Substantia nigra (tissue), 51 donors: ENCODE measurements at places on chromosomes 7 and 10.
A peak's percentile ranks its signal among the peaks of the same experiment; 100 is the strongest.

GRCh38 chr10:88392222-88392621 lies 190.9 kb downstream of the RNLS start:
- DNase-seq: no peak

- no peak for DNase-seq
Measured at GRCh38 chr10:128540128-128540762, 414.0 kb upstream of the MKI67 start.

GRCh38 chr7:46752881-46753366 lies 829.0 kb downstream of the TNS3 start:
- no peak for DNase-seq

DNA sequence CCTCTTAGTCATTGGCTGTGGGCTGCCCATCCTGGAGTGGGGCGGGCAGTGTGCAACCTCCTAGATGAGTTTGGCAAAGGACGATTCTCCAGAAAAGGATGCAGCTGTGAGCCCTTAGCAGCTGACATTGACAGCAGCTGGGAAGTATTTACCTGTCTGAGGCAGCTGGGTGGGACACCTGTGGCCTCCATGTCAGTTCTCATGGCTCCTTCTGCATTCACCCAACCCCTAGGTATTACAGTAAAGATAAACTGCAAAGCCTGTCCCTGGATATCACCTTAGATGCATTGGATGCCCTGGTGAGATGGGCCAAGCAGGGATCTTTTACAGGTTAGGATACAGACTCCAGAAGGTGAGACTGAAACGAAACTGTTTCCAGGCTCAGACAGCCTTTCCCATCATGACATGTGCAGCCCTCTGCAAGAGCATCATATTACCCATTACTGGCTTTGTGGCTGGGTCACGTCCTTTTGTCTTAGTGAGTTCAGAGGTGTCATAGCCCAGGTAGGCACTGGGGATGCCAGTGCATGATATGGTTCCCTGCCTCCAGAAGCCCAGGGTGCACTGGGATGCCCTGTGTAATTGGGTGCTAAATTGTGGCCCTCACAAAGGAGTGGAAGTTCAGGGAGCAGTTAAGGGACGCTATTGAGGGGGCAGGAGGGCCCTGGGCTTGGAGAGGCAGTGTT lies 28.9 kb downstream of the MINDY4 start:
- DNase-seq: no peak

GRCh38 chr10:17548162-17548561 lies 69.0 kb downstream of the HACD1 start:
- no peak for DNase-seq

DNA sequence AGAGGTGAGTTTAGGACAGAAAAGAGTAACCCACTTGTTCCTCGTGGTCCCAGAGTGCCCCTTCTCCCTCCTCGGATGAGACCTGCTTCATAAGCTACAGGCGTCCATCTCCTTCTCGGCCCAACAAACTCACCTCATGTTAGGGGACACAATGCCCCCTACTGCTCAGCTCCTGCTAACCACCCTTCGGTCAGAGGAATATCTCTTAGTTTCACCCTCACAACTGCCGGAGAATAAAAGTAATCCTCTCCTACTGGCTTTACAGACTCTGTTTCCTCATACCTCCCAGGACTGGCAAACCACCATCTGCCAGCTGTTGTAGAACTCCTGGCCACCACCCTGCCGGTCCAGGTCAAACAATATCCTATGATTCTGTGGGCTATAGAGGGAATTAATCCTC lies 3.2 kb downstream of the AKR1B15 start:
- no peak for DNase-seq

DNA sequence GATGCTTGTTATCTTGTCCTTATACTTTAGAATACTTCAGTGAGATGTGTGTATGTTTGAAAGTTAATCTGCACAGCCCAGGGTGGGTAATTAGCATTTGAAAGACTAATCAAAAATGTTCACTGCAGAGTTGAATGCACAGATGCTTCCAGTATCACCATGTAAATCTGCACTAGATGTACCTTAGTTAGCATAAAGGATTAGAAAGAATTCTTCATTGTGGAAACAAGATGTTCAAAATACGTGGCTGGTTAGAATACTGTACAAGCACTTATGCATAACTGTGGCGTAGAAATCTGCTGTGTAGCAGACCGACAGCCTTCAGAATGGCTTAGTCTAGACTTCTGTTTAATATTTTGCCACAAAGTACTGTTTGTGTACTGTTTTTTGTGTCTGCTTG lies 2.2 kb upstream of the TMEM168 start:
- DNase-seq: no peak

GRCh38 chr7:148997497-148997896 lies 30.8 kb downstream of the PDIA4 start:
- DNase-seq: no peak

GRCh38 chr7:31602041-31602625 lies 84.9 kb upstream of the PPP1R17 start:
- no peak for DNase-seq

GRCh38 chr10:88156341-88156740 lies 292.9 kb downstream of the PTEN start:
- no peak for DNase-seq

DNA sequence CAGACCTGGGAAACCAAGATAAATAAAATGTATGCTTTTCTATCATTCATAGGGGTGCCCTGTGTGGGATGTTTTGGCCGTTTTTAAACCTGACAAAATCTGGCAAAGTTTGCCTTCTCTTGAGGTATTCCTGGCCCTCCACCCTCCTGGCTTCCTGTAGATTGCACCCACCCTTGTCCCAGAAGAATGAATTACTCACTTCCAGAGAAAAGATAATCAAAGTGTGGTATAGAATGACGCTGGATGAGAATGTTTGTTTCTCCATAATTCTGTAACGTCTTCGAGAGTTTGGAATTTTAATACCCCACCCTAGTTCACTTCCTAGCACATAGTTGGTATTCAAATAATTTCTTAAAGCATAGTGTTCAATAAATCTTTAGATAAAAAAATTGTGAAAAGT lies 519.7 kb upstream of the PFKP start:
- no peak for DNase-seq

GRCh38 chr7:139321071-139321745 lies 19.9 kb upstream of the FMC1 start:
- DNase-seq: no peak

DNA sequence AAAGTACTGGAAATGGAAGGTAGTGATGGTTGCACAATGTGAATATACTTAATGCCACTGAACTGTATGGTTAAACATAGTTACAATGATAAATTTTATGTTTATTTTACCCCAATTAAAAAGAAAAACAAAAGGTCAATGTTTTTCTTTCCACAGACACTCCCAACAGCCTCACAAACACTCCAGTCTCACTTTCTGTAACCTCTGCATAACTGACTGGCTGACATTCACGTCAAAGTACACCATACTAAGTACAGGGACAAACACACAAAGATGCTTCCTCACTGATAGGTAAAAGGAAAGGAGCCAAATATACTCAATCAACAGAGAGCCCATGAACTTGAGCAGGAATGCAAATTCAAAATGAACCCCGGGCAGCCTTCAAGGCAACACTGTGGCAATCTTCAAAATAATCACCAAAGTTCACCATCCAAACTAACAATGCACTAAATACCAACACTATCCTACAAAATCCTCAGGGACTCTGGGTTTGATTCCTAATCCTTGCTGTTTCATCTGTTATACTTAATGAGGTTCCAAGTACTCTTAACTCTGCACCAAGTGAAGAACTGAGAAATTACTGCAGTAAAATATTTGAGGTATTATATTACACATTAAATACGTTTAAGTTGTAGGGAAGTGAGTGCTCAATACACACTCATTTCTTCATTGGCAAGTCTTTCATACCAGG lies 90.8 kb downstream of the ARMH3 start:
- DNase-seq: no peak

GRCh38 chr7:128381161-128381821 lies 19.8 kb upstream of the PRRT4 start:
- no peak for DNase-seq

DNA sequence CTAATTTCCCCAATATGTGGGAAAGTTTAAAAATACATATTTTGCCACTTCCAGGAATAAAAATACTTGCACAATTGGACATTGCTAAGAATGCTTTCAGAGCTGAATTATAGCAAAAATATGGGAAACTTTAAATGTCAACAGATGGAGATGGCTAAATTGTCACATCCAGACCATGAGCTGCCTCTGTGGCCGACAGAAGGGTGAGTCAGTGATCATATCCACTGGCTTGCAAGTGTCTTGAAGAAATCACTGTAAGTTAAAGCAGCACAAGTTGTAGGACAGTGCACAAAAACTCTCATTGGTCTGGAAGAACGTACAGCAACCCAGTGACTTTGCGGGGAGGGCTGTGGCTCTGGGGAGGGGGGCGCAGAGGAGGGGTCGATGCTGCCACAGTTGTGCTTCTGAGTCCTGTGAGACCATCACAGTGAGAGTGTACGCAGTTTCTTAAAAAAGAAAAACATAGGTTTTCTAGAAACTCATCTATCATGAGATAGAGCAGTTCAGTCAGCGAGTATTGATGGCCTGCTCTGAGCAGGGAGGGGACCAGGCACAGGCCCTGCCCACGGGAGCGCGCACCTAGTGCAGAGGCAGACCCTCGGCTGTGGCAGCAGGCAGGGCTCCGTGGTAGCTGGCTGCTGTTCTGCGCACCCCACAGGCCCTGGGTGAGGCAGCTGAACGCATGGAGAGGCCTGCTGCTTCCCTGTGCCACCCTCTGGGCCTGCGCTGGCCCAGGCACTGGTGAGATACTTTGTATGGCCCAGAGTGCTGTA lies 25.5 kb downstream of the LRRC27 start:
- DNase-seq: no peak

DNA sequence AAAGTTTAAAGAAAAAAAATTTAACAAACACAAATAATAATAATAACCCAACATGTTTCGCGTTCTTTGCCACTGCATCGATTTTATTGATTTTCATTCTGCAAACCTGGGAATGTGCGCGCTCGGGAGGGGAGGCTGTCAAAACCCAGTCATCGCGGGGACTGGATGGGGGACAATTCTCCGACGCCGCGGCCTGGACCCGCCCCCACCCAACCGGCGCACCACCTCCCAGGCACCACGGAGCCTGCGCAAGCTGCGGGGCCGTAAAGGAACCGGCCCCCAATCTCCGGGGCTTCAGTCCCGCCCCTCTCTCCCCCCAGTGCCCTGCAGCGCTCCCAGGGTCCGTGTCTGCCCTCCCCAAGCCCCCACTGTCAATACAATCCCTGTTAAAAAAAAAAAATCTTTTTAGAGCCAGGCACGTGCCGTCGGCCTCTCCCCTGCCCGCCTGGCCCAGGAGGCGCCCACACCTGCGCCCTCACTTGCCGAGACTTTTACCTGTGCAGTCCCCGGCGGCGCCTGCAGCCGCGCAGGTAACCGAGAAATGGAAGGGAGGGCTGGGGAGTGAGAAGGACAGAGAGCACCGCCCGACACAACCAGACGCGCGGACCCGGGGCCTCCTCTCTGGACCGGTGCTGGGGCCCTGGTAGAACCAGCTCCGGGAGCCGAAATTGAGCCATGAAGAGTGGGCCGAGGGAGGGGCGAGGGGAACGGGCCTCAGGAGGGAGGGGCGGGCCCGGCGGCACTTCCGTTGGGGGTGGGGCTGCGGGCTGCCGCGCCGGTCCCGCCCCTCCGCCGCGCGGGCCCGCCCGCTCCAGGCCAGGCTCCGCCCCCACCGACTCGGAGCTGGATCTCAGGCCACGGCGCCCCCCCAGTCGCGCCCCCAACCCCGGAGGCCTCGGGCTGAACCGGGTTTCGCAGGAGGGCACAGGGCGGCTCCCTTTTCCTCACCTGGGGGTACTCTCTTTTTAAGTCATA lies 7.6 kb upstream of the ZNF503 start:
- DNase-seq: peak; percentile 65

DNA sequence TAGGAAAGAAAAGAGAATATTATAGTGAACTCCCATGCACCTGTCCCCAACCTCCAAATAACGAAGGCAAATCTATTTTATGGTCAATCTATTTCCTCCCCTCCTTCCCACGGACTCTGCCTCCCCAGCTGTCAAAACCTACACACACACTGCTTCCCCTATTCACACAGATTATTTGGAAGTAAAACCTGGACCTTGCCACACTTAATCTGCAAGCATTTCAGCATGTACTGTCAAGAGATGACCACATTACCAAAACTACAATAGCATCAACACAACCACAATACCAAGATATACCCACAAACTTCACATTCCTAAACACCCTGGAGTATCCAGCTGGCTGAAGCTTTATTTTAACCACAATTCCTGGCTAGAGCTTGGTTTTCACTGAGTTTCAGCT lies 27.8 kb upstream of the KCNK18 start:
- DNase-seq: no peak

GRCh38 chr10:113047151-113047550 lies 97.1 kb downstream of the TCF7L2 start:
- DNase-seq: no peak

DNA sequence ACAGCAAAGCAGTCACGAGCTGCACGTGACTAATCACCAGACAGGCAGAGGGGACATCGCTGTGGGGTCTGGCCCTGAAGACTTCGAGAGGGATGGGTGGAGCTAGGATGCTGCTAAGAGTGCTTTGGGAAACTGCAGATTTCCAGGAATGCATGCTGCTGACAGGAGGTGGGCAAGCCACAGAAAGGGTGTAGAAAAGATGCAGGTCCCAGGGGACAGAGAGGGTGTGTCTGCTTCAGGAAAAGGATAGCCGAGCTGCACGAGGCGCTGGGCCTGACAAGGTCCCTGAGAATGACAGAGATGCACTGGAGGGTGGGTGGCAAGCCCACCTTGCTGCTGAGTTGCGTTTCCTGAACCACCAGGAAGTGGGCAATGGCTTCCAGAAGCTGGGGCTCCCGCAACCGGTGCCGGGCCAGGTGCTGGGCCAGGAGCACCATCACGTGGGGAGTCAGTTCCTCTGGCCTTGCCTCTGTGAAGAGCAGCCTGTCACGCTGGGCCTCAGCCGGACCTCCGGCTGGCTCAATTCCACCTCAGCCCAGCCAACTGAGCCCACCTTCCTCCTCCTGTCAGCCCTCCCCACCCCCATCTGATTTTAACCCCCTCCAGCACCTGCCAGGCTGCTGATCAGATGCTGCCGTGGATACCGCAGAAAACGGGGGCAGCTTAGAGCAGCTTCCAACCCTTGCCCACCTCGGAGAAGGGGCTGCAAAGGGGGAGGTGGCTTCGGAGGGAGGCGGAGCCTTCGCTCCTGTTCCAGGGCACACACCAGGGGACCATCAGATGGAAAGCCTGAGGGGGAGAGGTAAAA lies 2.2 kb downstream of the FASTK start:
- DNase-seq: no peak

DNA sequence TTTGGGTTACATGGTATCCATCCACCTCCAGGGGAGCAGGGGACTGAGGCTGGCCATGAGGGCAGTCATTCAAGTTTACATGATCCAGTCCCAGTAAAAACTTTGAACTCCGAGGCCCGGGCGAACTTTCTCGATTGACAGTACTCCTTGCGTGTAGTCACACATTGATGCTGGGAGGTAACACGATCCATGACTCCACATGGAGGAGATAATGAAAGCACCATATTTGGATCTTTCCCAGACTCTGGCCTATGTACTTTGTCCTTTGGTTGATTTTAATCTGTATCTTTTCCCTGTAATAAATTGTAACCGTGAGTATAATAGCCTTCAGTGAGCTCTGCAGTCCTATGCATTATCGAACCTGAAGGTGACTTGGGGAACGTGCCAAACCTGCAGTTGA lies 401.6 kb downstream of the KCNMA1 start:
- no peak for DNase-seq
